Putamen (tissue), 1 donor: ENCODE measurements at places on chromosomes 2 and 18.

DNA sequence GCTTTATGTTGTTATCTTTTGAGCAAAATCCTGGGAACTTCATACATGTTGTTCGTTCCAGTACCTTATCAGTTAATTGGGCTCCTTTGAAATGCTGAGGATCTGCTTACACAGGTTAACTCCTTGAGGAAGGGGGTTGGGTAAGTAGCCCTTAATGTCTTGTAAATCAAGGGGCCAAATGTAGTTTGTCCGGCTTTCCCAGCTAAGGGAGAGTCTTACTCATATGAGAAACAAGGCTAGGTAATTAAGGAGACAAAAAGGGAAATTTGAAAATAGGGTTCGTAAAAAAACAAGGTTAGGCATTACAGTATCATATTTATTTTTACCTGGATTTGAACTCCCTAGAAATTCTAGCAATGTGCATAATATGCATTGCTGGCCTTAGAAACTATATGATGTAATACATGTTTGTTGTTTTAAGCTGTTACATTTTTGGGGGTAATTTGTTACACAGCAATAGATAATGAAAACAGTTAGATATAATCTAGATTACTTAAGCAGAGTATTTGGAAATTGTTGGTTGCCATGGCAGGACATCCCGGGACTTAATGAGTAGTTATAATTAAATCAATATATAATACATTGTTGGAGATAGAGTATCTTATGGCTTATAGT is 30.9 kb upstream of the RNF149 start:
- no peak for DNase-seq

- DNase-seq: no peak
These were observed 162.0 kb downstream of the SLC4A3 start for GRCh38 chr2:219789476-219789875.

- DNase-seq: no peak
These were observed 40.5 kb upstream of the SALL3 start for GRCh38 chr18:78939105-78939504.

DNA sequence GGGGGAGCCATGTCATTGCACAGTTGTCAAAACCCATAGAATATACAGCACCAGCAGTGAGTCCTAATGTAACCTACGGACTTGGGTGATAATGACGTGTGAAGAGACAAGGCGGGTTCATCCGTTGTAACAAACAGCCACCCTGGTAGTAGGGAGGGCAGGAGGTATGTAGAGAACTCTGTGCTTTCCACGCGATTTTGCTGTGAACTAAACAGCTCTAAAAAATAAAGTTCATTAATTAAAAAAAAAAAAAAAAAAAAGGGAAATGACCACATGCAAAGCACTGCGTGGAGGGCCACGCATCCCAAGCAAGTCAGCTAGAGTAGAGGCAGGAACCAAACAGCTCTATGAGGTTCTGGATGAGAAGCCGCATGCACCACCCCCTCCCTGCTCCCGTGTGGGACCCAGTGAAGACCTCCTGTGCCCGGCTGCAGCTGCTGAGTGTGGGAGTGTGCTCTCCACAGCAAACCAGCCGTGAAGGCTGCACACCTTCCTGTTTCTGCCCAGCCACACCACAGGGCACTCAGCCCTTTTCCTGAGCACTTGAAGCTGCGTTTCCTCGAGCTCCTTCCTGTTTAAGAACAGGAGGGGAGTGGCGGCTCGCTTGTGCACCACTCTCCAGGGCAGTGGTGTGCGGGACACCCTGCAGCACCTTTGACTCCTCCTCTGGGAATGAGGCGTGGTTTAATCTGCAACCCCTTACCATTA is 65.6 kb downstream of the ODC1 start:
- no peak for DNase-seq

DNA sequence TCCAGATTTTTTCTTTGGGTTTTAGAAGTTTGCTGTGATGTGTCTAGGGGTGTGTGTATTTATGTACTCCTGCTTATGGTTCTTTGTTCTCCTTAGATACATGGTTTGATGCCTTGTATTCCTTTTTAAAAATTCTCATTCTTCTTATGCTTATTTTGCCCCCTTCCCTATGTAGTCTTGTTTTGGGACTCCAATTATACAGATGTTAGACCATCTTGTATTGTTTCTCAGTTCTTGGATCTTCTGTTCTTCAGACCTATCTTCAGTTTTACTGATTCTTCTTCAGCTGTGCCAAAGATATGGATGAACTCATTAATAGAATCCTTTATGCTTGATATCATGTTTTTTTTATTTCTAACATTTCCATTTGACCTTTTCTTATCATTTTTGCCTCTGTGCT is 14.2 kb upstream of the MSL3B start:
- DNase-seq: no peak

- DNase-seq: no peak
These were observed 1.6 kb downstream of the TXNL4A start for GRCh38 chr18:79986726-79987125.

- DNase-seq: no peak
These were observed 245.3 kb upstream of the ID2 start for GRCh38 chr2:8436585-8436984.
